ENCODE measurements at places on chromosomes 5 and 9.
A peak's percentile ranks its signal among the peaks of the same experiment; 100 is the strongest.

DNA sequence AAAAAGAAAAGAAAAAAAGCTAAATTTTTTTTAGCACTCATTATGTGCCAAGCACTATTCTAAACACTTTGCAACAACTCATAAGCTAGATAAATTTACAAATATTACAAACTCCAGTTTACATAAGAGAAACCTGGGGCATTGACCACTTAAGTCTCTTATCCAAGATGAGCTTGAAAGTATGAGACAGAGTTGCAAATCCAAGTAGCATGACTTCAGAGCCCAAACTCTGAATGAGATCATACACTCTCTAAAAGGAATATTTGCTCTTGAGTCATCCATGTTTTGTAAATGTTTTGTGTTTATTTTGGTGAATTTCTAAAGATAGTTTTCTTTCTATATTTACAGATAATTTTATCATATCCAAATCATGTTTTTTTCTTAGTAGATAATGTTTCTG lies 4.0 kb upstream of the SHOC1 start:
- no peaks in the 10 kb centered on the region for H3K4me1 ChIP-seq
- no peak overlapping the region for H3K27ac ChIP-seq
- H3K36me3 ChIP-seq, result no peaks in the 10 kb centered on the region
- no peak overlapping the region for H3K4me3 ChIP-seq
- DNase-seq, result no peak
- H3K27me3 ChIP-seq, result no peaks in the 10 kb centered on the region

DNA sequence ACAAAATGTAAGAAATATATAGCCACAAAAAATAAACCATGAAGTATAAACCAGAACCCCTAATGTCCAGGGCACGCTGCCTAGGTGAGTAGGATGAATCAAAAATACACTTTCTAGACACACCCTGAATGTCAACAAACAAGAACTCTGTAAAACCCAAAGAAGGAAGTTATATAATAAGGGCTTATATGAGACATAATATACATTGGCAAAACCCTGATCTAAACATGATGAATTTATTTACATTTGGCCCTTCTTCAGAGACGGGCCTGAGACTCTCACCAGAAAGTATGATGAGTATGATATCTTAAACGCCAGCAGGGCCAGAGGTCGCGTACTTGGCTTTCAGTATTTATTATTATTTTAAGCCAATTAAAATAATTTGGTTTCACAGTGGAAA lies 125.1 kb upstream of the FST start:
- no peaks in the 10 kb centered on the region for H3K36me3 ChIP-seq
- no peaks in the 10 kb centered on the region for H3K27me3 ChIP-seq
- H3K4me1 ChIP-seq, result no peaks in the 10 kb centered on the region
- H3K4me3 ChIP-seq, result no peak overlapping the region
- no peak for DNase-seq

GRCh38 chr5:138037907-138038633 lies 5.2 kb upstream of the FAM13B start:
- no peak overlapping the region for H3K4me3 ChIP-seq
- H3K27ac ChIP-seq, result peak overlapping the region; percentile 37
- no peak for DNase-seq
- H3K36me3 ChIP-seq, result no peaks in the 10 kb centered on the region
- no peaks in the 10 kb centered on the region for H3K4me1 ChIP-seq

- H3K4me3 ChIP-seq, result no peak overlapping the region
- no peak overlapping the region for H3K27ac ChIP-seq
- H3K4me1 ChIP-seq, result no peaks in the 10 kb centered on the region
- no peak for DNase-seq
- H3K36me3 ChIP-seq, result no peaks in the 10 kb centered on the region
Observed at GRCh38 chr5:59099995-59100345, 517.1 kb downstream of the RAB3C start.

- no peaks in the 10 kb centered on the region for H3K36me3 ChIP-seq
- H3K27ac ChIP-seq, result no peak overlapping the region
- no peak overlapping the region for H3K4me3 ChIP-seq
- no peaks in the 10 kb centered on the region for H3K27me3 ChIP-seq
- no peak for DNase-seq
- no peaks in the 10 kb centered on the region for H3K4me1 ChIP-seq
Observed at GRCh38 chr9:99401680-99402504, 179.8 kb downstream of the SEC61B start.

GRCh38 chr5:75566710-75567309 lies 44.4 kb upstream of the ANKDD1B start:
- H3K27me3 ChIP-seq, result no peaks in the 10 kb centered on the region
- DNase-seq, result no peak
- no peak overlapping the region for H3K4me3 ChIP-seq
- H3K4me1 ChIP-seq, result no peaks in the 10 kb centered on the region
- H3K27ac ChIP-seq, result peak overlapping the region; percentile 12
- H3K36me3 ChIP-seq, result peaks cover 15% of the 10 kb centered on the region
